ENCODE measurements at places on chromosomes 13 and 19.

- DNase-seq, result no peak
Measured at GRCh38 chr19:32555786-32556185, 25.2 kb upstream of the PDCD5 start.

DNA sequence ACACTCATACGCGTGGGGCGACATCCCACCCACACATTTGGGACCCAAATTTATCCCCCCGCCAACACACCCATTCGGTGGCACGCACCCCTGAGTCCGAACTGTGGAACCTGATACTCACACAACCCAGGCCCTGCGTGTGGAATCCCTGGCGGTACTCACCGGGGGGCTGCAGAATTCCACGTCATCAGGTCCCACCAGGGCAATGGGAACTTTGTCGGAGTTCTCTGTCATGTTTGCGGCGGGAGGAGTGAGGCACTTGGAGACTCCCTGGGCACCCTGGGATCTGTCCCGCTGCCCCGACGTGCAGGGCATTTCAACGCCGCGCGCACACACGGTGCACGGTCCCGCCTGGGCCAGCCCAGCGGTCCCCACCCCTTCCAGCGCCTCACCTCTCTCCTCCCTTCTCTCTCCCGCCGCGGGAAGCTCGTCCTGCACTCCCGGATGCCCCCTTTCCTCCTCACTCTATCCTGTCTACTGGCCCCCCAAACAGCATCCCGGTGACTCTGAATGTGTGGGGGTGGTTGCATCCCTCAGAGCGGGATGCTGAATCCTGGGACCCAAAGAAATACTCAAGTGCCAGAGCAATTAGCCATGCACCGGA, at the start of gene CNMD:
CNMD (minus strand) TSS at position 353 of the 604 bp plus-strand sequence; CDS start at position 234, 119 bp downstream.
- DNase-seq, result no peak

DNA sequence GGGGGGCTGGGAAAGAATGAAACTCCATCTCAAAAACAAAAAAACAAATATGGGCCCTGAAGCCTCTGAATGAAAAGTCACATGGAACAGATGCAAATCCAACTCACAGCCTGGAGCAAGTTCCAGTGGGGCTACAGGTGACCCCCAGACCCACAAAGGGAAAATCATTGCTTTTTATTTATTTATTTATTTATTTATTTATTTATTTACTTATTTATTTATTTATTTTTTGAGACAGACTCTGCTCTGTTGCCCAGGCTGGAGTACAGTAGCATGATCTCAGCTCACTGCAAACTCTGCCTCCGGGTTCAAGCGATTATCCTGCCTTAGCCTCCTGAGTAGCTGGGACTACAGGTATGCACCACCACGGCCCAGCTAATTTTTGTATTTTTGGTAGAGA, 13.3 kb upstream of the CCL25 start:
- no peak for DNase-seq

DNA sequence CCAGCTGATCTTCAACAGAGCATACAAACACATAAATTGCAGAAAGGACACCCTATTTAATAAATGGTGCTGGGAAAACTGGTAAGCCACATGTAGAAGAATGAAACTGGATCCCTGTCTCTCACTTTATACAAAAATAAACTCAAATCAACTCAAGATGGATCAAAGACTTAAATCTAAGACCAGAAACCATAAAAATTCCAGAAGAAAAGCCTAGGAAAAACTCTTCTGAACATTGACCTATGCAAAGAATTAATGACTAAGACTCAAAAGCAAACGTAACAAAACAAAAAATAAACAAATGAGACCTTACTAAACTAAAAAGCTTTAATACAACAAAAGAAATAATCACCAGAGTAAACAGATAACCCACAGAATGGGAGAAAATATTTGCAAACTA, 74.5 kb upstream of the ABCC4 start:
- DNase-seq, result no peak

GRCh38 chr19:41426116-41426841, 895 bp downstream of the B3GNT8 start:
- DNase-seq, result no peak

- no peak for DNase-seq
Measured at GRCh38 chr13:22064854-22065620, 394.2 kb downstream of the FGF9 start.

- no peak for DNase-seq
Measured at GRCh38 chr13:107865318-107865575, 350.1 kb downstream of the LIG4 start.

DNA sequence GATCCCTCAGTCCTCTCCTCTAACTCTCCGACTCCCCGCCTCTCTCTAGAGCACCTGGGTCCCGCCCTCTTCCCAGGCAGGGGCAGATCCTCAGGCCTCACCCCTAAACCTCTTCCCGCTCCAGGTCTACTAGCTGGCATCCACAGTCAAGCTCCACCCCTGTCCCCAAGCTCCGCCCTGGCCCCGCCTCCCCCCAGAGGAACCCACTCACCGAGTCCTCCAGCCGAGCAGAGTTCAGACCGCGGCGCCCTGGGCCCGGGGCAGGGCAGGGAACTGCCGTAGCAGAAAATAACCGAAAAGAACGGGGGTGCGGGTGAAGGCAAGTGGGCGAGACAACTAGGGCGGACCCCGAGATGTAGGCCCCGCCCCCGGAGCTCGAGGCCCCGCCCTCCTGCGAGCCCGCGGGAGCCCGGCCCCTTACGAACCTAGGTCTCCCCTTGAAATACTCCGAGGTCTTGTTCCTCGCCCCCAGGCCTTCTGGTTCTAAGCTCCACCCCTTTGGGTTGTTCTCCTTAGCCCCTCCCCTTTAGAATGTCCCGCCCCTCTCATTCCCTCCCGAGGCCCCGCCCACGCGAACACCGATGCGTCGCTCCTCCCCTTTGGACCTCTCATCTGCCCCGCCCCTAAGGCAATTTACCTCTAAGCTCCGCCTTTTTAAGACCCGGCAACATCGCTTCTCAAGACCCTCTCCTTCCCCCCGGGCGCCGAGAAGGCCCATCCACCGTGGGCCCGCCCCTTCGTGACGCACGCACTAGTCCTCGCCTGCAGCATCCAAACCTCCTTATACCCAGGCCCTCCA, at the start of gene GGN:
GGN (minus strand) TSS at position 485 of the 799 bp plus-strand sequence. CDS start 773 bp downstream, outside the sequence.
- DNase-seq, result no peak

- no peak for DNase-seq
Measured at GRCh38 chr13:34201050-34201913, 383.3 kb downstream of the RFC3 start.

- DNase-seq, result no peak
Measured at GRCh38 chr13:47408546-47409319, 511.9 kb upstream of the HTR2A start.

DNA sequence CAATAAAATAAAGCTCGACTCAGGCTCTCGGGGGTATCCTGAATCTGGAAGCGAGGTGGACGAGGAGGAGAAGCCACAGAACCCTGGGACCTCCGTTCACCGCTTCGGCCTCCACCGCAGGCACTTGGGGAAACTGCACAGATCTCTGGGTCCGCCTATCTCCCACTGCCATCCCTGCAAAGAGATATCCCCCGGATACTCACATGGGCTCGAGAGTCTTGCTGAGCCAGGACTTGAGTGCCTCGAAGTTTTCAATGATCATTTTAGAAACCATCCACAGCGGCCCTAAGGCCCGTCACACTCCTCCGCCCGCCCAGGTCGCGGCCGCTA, 589 bp downstream of the RBM26 start:
- DNase-seq, result no peak

GRCh38 chr19:43467730-43468129, 2.3 kb upstream of the LYPD3 start:
- DNase-seq, result no peak

GRCh38 chr19:28940751-28941500, 272.0 kb downstream of the UQCRFS1 start:
- DNase-seq, result no peak

GRCh38 chr13:39269411-39269810, 231.2 kb downstream of the NHLRC3 start:
- no peak for DNase-seq

DNA sequence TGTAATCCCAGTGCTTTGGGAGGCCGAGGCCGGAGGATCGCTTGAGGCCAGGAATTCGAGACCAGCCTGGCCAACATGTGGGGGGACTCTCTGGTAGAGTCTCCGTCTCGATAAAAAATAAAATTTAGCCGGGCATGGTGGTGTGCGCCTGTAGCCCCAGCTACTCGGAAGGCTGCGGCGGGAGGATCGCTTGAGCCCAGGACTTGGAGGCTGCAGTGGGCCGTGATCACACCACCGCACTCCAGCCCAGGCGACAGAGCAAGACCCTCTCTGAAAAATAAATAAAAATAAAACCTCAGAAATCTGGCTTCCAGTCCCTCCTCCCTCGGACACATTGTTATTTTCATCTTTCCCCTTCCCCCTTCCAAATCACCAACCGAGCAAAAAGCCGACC, 332 bp downstream of the IRGQ start:
- no peak for DNase-seq

GRCh38 chr13:102090532-102090931, 311.3 kb downstream of the FGF14 start:
- no peak for DNase-seq

GRCh38 chr19:52938761-52939160, 15.5 kb upstream of the ZNF888 start:
- no peak for DNase-seq

- DNase-seq, result no peak
Measured at GRCh38 chr13:110446575-110446890, 115.0 kb downstream of the RAB20 start.

DNA sequence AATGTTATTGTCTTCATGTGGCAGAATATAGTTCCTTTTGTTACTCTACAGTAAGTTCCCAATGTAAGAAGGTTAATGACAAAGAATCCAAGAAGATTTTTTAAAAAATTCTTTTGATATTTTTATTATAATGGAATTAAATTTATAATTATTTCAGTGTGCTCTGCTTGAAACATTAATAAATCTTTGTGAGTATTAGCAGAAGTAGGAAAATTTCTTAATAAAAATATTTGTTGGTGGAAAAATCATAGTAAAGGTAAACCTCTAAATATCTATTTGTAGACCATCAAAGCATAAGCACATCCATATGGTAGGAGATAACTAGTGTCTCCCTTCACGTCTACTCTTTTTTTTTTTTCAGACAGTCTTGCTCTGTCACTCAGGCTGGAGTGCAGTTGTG, 4.3 kb downstream of the CSNK1A1L start:
- DNase-seq, result no peak

GRCh38 chr19:49111218-49111998, 2.8 kb upstream of the LIN7B start:
- no peak for DNase-seq

GRCh38 chr19:41886761-41887710, 4.1 kb downstream of the ARHGEF1 start:
- no peak for DNase-seq

- DNase-seq, result no peak
Measured at GRCh38 chr13:51832471-51833152, 12.4 kb downstream of the TMEM272 start.

- DNase-seq, result no peak
Measured at GRCh38 chr19:23699521-23699860, 12.5 kb upstream of the ZNF675 start.

GRCh38 chr19:16593181-16593580, 21.0 kb upstream of the SLC35E1 start:
- DNase-seq, result no peak

DNA sequence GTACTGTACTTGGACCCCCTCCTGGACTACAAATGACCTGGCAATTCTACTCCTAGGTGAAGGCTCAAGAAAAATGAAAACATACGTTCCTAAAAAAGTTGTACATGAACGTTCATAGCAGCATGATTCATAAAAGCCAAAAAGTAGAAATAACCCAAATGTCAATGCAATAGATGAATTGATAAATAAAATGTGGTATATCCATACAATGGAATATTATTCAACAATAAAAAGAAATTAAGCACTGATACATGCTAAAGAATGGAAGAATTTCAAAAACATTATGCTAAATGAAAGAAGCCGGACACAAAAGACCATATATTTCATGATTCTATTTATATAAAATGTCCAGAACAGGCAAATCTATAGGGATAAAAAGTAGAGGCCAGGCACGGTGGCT, 9.5 kb downstream of the ZNF432 start:
- DNase-seq, result no peak

DNA sequence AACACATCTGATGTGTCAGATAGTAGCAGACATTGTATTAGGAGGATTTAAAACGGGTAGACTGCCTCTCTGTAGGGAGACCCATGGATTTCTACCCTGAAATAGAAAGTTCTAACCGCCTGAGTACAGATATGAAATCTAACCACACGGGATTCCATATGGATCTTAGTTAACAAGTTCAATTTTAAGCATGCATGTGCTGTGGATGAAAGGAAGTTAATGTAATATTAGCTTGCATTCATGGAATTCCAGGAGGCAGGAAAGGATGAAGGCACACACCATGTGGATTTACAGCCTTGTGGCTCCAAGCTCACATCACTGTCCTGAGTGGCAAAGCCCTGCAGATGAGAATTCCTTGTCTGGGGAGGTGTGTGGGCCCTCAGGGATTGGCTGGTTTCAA, 120.6 kb upstream of the IRS2 start:
- DNase-seq, result no peak

DNA sequence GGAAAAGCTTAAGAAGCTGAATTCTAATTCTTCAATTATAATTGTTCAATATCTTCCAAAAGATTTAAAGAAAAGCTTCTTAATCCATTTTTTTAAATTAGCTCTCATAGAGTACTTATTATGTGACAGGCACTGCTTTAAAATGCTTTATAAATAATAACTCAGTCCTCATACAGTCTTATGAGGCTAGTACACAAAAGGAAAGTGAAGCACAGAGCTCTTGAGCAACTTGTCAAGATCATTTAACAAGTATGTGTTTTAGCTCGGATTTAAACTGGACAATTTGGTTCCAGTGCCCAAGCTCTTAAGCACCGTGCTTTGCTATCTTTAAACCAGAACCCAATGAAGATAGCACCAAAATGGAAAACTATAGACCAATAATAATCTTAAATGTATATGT, 106.1 kb downstream of the DHRS12 start:
- DNase-seq, result no peak

DNA sequence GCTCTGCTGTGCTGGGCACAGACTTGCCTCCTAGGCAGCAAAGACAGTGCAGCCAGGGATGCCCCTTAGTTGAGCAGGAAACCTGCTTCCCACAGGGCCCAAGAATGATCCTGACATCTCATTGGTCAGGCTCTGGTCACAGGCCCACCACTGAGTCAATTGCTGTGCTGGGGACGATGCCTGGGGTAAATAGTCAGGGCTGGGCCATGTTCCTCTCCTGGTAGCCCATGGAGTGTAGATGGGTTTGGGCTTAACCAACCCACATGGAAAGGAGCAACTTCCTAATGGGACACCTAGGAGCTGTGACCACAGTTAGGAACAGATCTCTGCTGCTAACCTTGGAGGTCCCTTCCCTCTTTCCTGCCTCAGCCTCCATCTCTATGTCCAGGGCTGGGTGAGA, 212.5 kb upstream of the ZNF536 start:
- DNase-seq, result no peak
